ENCODE measurements at places on chromosomes 16 and 17. TPM values are rescaled to one million over a fixed set of nuclear protein-coding genes. Genes with fewer than 3 reads are reported as not detected.

Gene PERCC1
- total RNA-seq: not detected

Gene CORO6
- 9.8 TPM for total RNA-seq

Gene TPSD1
- not detected for total RNA-seq

Gene KRT31
- not detected for total RNA-seq

Gene IGFBP4
- total RNA-seq: 17.7 TPM
